ENCODE measurements at places on chromosomes 7 and 10. TPM values are rescaled to one million over a fixed set of nuclear protein-coding genes. Genes with fewer than 3 reads are reported as not detected.

SEMA4G gene
- polyA plus RNA-seq = 0.35 TPM

TRPV5 gene
- not detected for polyA plus RNA-seq

OR9A2 gene
- not detected for polyA plus RNA-seq

CXCL12 gene
- polyA plus RNA-seq = not detected

DNA sequence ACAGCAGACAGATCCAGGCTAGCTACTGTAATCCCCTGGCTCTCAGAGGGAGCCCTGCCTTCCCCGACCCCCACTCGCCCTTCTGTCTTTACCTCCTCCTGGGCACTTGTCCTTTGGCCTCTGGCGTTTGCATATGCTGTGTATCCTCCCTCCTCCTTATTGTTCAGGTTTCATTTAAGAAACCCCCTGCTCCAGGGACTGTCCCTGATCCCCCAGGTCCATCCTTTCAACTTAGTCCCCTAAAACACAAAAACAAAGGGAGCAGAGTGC lies 25.7 kb downstream of the GRID1 start:
- H3K4me3 ChIP-seq = no peak overlapping the region
- no peaks in the 10 kb centered on the region for H3K36me3 ChIP-seq
- peaks cover 4% of the 10 kb centered on the region for H3K27me3 ChIP-seq
- H3K27ac ChIP-seq = no peak overlapping the region
- DNase-seq = no peak

- H3K4me3 ChIP-seq = no peak overlapping the region
- H3K4me1 ChIP-seq = no peaks in the 10 kb centered on the region
- H3K27ac ChIP-seq = no peak overlapping the region
- H3K36me3 ChIP-seq = peaks cover 26% of the 10 kb centered on the region
- no peaks in the 10 kb centered on the region for H3K27me3 ChIP-seq
Measured at GRCh38 chr7:33155811-33156210, 26.4 kb downstream of the BBS9 start.

DNA sequence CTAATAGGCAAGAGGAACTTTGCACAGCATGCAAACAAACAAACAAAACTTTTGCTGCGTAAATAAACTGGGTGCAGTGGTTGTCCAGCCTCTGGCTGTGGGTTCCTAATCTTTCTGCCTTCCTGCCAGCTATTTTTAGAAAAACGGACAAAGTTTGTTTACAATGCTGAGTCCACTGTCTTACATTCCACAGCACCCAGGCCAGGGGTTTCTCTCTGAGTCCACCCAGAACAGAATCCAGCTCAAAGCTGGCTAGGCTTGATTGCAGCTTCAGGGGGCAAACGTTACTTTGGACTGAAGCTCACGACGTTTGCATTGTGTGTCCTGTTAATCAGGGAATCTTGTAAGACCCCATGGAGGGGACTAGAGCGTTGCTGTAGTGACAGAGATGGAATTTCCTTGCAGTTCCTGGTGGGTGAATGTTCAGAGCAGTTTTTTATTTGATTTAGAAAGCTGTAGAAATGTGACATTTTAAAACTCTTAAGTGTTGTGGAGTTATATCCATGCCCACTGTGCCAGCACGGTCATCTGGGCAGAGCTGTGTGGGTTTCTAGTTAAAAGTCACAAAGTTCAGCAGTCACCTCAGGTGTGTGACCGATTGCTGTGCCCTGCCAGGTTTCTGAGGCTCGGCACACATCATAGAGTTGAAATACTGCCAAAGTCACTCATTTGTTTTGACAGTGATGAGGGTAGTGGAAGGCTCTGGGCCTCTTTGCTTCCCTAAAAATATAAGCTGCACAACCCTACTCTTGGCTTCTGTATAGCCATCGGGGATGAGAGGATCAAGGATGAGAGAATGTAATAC lies 247.0 kb downstream of the STK31 start:
- H3K4me3 ChIP-seq = no peak overlapping the region
- H3K27ac ChIP-seq = no peak overlapping the region
- H3K4me1 ChIP-seq = no peaks in the 10 kb centered on the region
- no peak for DNase-seq

Data from immature natural killer cell (primary cell).